ENCODE measurements at places on chromosomes 12 and 14.

GRCh38 chr14:35934499-35934898 lies 108.4 kb downstream of the BRMS1L start:
- no peaks in the 10 kb centered on the region for H3K36me3 ChIP-seq
- H3K4me3 ChIP-seq, result no peak overlapping the region
- H3K27me3 ChIP-seq, result peaks cover 3% of the 10 kb centered on the region
- H3K27ac ChIP-seq, result no peak overlapping the region
- H3K4me1 ChIP-seq, result no peaks in the 10 kb centered on the region
- DNase-seq, result no peak

DNA sequence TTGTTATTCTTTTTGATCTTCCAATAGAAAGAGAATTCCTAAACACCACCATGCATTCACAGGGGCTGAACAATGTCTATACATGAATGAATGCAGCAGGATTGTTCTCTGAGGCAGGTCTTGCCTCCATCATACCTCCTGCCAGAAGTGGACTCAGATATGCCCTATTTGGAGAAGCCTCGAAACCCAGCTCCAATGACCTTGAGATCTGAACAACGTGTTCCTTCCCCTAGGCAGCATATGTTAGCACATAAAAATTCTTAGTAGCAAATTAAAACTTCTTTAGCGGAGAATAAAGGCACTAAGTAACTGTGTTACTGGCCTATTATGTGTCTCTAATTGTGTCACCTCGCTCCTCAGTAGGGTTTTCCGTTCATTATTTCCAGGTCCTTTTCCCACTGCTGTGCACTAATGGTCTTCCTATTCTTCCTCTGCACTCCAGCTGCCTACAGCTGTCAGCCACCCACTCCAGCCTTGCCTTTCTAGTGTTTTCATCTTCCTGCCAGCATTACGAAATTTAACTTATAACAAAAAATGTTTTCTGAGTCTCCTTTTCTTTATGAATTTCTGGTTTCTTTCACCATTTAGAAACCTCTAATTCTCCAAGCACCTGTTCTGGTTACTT lies 62.6 kb upstream of the IGF1 start:
- no peak overlapping the region for H3K27ac ChIP-seq
- H3K4me1 ChIP-seq, result no peaks in the 10 kb centered on the region
- H3K36me3 ChIP-seq, result no peaks in the 10 kb centered on the region
- no peak overlapping the region for H3K4me3 ChIP-seq

DNA sequence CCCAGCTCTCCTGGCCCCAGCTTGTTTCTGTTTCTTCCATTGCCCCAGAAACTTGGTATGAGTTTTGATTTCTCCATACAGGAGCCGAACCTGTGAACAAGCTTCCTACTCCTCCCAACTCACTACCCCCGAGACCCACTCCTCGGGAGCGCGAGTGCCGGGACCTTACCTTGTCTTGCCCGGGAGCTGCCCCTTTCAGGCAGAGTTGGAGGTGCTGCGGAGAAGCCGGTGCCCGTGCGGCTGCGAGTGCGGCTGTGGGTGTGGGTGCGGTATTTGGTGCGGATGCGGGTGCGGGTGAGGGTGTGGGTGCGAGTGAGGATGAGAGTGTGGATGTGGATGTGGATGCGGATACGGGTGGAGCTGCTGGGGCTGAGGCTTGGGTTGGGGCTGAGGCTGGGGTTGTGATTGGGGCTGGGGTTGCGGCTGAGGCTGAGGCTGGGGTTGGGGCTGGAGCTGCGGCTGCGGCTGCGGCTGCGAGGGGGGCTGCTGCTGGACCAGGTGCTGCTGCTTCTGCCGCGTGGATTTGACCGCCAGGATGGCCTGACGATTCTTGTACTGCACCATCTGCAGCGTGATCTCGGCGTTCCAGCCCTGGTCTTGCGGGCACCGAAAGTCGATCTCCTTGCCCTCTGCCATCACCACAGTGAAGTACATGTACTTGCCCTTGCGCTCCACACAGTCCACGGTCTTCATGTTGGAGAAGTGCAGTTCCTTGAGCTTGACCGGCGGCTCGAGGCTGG lies 1.1 kb downstream of the PHLDA1 start:
- DNase-seq, result peak; percentile 83
- H3K27me3 ChIP-seq, result no peaks in the 10 kb centered on the region
- H3K4me1 ChIP-seq, result peaks cover 25% of the 10 kb centered on the region
- no peaks in the 10 kb centered on the region for H3K36me3 ChIP-seq

DNA sequence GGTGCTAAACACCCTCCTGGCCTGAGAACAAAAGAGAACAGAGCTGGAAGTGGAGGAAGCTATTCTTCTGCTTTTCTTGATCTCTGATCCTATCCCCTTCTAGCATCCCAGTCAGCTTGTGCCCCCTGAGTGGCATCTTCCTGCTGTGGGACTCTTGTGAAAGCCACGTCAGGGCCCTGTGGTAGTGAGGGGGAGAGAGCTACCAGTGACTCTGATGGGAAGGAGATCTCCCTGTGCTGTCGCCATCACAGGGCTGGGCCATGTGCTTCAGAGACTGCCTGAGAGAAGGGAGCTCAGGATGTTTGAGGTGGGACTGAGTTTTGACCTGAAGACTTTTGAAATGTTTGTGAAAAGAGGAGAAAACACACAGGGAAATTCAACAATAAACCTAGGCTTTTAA lies 107.6 kb upstream of the FUT8 start:
- no peak overlapping the region for H3K4me3 ChIP-seq
- H3K4me1 ChIP-seq, result no peaks in the 10 kb centered on the region
- H3K27ac ChIP-seq, result no peak overlapping the region
- no peak for DNase-seq
- no peaks in the 10 kb centered on the region for H3K27me3 ChIP-seq

DNA sequence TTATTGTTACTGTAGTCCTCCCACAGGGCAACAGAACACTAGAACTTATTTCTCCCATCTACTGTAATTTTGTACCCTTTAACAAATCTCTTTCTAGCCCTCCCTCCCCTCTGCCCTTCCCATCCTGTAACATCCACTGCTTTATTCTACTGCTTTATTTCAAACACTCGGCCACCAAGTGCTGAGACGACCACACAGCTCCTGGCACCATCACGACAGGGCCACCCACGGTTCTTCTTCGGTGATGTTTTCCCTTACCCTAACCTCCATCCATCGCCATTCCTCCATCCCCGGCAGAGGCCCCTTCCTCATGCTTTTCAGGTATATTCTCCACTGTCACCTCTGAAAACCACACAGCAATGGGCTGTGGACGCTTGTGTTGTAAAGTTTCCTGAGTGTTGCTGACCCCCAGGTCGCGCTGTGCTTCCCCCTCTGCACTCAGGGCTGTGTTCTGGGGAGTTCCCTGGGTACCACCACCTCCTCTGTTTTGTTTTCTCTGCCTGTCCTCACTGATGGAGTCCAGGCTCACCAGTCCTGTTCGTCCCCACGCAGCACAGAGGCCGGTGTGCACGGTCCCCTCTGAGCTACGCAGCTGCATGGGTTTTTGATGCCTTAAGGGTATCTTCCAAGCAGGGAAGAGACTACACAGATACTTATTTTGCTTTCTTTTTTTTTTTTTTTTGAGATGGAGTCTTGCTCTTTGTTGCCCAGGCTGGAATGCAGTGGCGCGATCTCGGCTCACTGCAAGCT lies 207.2 kb upstream of the TMEM132C start:
- no peaks in the 10 kb centered on the region for H3K36me3 ChIP-seq
- no peaks in the 10 kb centered on the region for H3K4me1 ChIP-seq
- H3K27me3 ChIP-seq, result no peaks in the 10 kb centered on the region
- no peak overlapping the region for H3K4me3 ChIP-seq

GRCh38 chr14:32693114-32693513 lies 245.6 kb upstream of the NPAS3 start:
- no peak overlapping the region for H3K27ac ChIP-seq
- no peak for DNase-seq
- H3K36me3 ChIP-seq, result no peaks in the 10 kb centered on the region
- no peaks in the 10 kb centered on the region for H3K27me3 ChIP-seq
- H3K4me3 ChIP-seq, result no peak overlapping the region
- no peaks in the 10 kb centered on the region for H3K4me1 ChIP-seq

- H3K4me1 ChIP-seq, result peaks cover 4% of the 10 kb centered on the region
- no peak overlapping the region for H3K27ac ChIP-seq
- no peaks in the 10 kb centered on the region for H3K27me3 ChIP-seq
- no peak overlapping the region for H3K4me3 ChIP-seq
Observed at GRCh38 chr14:92944976-92945375, 22.0 kb downstream of the CHGA start.

DNA sequence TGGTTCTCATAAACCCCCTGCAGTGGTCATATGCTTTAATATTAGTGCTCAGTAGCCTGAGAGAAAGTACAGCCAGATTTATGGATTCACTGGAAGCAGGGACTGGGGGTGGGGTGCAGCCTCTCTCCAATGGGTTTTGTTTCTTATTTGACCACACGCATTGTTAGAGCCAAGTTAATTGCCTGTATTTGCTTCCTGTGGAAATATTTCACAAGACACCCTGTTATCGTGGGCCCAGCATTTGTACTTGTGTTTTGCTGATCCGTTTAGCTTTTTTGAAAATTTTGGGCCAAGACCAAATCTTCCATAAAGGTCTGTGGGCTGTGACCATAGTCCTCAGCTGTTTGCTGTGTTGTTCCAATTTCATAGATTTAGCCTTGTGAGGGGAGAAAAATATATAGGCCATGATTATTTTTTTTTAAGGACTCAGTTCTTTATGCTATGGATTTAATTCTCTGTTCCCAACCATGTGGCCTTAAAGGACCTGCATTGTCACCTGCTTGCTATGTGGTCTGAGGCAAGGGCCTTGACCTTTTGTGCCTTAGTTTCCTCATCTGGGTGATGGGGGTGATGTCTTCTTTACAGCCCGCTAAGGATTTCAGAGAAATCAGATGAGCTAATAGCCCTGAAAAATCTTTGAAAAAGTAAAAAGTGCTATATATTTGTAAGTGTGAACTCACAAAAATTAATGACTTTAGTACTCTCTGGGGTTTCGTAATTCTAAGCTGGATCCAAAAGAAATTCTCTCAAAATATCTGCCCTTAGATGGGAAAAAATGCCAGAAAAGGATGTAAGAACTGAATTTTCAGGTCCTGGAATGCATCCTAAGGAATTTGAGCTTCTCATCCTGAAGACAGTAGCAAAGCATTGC lies 370.2 kb downstream of the DPF3 start:
- no peak overlapping the region for H3K27ac ChIP-seq
- no peak for DNase-seq
- H3K4me1 ChIP-seq, result no peaks in the 10 kb centered on the region
- H3K27me3 ChIP-seq, result no peaks in the 10 kb centered on the region
- no peak overlapping the region for H3K4me3 ChIP-seq
- H3K36me3 ChIP-seq, result no peaks in the 10 kb centered on the region

- no peaks in the 10 kb centered on the region for H3K4me1 ChIP-seq
- H3K4me3 ChIP-seq, result no peak overlapping the region
- no peaks in the 10 kb centered on the region for H3K27me3 ChIP-seq
Observed at GRCh38 chr14:63555572-63555971, 12.4 kb upstream of the PPP2R5E start.

DNA sequence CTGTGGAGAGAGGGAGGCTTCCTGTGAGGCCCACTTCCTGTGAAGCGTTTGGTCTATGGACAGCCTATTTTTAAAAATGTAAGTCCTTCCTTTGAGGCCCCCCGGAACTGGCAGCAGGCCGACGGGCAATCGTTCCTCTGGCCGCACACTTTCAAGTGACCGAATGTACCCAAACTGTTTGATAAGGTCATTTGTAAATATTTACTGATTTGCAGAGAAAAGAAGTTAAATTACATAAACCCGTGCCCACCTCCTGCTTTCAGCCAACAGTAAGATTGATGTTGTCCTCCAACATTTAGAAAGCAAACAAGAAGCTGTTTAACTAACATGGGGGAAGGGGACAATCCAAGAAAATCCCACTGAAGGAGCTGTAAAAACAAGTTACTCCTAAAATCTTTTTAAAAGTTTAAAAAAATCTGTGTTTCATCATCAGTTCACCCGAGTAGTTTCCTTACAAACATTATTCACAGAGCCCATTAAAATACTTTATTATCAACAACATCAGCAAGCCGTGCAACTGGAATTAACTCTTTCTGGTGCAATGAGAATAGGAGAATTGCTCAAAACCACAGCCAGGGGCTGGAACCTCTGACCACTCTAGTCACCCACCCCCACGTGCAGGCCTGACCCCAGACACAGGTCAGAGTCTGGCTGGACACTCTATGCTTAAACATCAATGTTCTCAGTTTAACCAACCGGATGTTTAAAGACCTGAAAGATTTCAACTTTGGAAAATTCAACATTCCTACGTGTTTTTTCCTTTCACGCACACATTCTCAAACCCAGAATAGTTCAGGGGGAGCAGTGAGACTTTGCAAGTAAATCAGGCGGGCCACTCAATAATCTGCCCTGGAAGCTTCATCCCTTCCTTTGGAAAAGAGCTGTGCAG lies 65.3 kb downstream of the FOXN3 start:
- no peak overlapping the region for H3K27ac ChIP-seq
- no peak overlapping the region for H3K4me3 ChIP-seq
- peaks cover 28% of the 10 kb centered on the region for H3K36me3 ChIP-seq
- DNase-seq, result no peak
- H3K27me3 ChIP-seq, result no peaks in the 10 kb centered on the region

DNA sequence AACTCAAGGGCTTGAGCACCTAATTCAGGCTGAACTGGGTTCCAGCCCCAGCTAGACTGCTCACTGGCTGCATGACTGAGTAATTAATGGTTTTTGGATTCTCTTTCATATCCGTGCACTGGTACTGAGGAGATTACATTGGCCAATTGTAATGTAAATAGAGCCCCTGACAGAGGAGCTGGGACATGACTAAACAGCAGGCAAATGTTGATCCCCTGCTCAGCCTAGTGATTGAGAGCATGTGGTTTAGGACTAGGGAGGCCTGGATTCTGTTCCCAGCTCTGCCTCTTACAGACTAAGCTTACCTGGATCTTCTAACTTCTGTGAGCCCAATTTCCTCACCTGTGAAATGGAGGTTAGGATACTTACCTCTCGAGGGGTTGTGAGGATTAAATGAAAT lies 204.3 kb downstream of the ESR2 start:
- no peak overlapping the region for H3K27ac ChIP-seq
- no peaks in the 10 kb centered on the region for H3K27me3 ChIP-seq
- peaks cover 34% of the 10 kb centered on the region for H3K36me3 ChIP-seq

- H3K36me3 ChIP-seq, result no peaks in the 10 kb centered on the region
- no peak overlapping the region for H3K4me3 ChIP-seq
- no peak overlapping the region for H3K27ac ChIP-seq
- H3K27me3 ChIP-seq, result no peaks in the 10 kb centered on the region
Observed at GRCh38 chr12:75781532-75782046, 250.0 kb downstream of the PHLDA1 start.

DNA sequence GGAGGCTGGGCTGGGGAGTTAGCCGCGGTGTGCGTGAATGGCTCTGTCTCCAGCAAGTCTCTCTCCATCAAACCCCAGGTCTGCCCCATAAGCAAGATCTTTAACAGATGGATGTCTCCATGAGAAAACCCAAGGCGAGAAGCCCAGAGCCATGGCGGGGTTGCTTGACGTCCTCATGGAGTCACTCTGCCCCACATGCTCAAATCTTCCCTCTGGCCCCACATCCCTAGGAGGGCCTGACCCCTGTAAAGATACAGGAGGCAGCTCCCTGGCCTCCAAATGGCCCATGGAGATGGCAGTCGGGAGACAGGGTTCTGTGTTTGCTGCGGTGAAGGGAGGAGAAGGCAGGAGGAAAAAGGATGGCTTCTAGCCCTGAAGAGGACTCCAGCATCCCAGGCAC lies 49.3 kb downstream of the C14orf132 start:
- DNase-seq, result no peak
- H3K36me3 ChIP-seq, result peaks cover 27% of the 10 kb centered on the region
- peaks cover 24% of the 10 kb centered on the region for H3K4me1 ChIP-seq
- H3K4me3 ChIP-seq, result no peak overlapping the region

Data from suprapubic skin (tissue), 4 donors.